ENCODE measurements at places on chromosomes 3 and 15. TPM values are rescaled to one million over a fixed set of nuclear protein-coding genes. Genes with fewer than 3 reads are reported as not detected.

Gene DUOXA1
- not detected for total RNA-seq

Gene BLM
- 11.8 TPM for total RNA-seq

Gene SAMMSON
- not detected for total RNA-seq

Gene EIF4A2
- 446 TPM for total RNA-seq

Gene NCEH1
- 7.9 TPM for total RNA-seq

Gene CD96
- not detected for total RNA-seq

Gene GPR149
- total RNA-seq = not detected

Gene MME
- not detected for total RNA-seq

Gene ABHD10
- 50.2 TPM for total RNA-seq

Gene UROC1
- 0.74 TPM for total RNA-seq

Gene COL6A6
- total RNA-seq = not detected

Gene RLBP1
- total RNA-seq = not detected

GRCh38 chr15:71116366-71116765 is 1.1 kb downstream of the THSD4 start:
- H3K4me3 ChIP-seq = no peak overlapping the region
- no peak overlapping the region for H3K27ac ChIP-seq
- no peaks in the 10 kb centered on the region for H3K27me3 ChIP-seq
- H3K36me3 ChIP-seq = no peaks in the 10 kb centered on the region
- no peaks in the 10 kb centered on the region for H3K4me1 ChIP-seq
- no peak for DNase-seq

DNA sequence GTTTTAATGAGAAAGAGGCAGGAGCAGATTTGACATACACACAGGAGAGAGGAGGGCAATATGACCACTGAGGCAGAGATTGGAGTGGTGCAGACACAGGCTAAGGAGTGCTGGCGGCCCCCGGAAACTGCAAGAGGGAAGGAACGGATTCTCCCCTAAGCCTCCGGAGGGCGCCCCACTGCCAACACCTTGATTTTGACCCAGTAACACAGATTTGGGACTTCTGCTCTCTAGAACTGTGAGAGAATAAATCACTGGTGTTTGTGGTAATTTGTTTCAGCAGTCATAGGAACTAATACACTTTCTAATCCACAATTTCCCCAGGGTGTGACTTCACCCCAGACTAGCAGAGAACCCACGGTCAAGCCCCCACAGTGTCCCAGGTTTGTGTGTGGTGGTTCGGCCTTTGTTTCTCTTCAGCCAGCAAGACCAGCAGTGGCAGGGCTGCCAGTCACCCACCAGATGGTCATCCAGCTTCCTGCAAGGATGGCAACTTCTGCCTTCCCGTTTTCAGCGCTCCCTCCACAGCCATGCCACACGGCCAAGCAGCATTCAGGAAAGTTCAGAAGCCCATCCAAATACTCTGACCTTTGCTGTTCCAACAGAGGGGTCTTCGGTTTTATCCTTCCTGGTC is 23.6 kb upstream of the TSPAN3 start:
- H3K4me3 ChIP-seq = no peak overlapping the region
- H3K4me1 ChIP-seq = peaks cover 2% of the 10 kb centered on the region
- H3K27me3 ChIP-seq = no peaks in the 10 kb centered on the region
- H3K27ac ChIP-seq = no peak overlapping the region

DNA sequence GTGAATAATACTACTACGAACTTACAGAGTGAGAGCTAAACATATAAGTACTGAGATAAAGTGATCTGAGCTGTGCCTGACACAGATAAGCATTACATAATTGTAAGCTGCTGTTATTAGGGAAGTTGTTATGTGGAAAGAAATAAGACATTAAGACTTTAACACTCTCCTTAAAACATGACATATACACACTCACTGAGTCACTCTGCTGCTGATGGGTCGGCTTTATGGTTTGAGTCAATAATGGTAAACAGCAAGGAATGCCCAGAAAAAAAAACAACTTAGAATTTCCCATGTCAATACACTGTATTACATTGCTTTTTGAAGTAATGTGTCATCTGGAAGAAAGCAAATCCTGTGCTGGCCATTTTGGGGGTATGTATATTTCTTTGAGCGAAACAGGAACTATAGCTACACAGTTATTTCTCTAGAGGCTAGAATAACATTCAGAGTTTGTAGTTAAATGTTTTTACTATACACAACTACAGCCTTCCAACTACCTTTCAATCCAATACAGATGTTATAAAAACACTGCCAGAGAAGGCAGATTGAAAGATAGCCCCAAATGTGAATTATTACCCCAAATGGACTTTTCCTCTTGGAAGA is 22.8 kb upstream of the SPRED1 start:
- no peak overlapping the region for H3K27ac ChIP-seq
- no peaks in the 10 kb centered on the region for H3K4me1 ChIP-seq
- no peaks in the 10 kb centered on the region for H3K27me3 ChIP-seq
- H3K4me3 ChIP-seq = no peak overlapping the region
- no peaks in the 10 kb centered on the region for H3K36me3 ChIP-seq

- DNase-seq = no peak
- H3K27ac ChIP-seq = peak overlapping the region; percentile 78
- peaks cover 70% of the 10 kb centered on the region for H3K4me1 ChIP-seq
- H3K36me3 ChIP-seq = no peaks in the 10 kb centered on the region
Observed at GRCh38 chr3:48187579-48188265, 495 bp downstream of the CDC25A start.

- H3K4me3 ChIP-seq = no peak overlapping the region
- no peak overlapping the region for H3K27ac ChIP-seq
- H3K27me3 ChIP-seq = no peaks in the 10 kb centered on the region
- peaks cover 18% of the 10 kb centered on the region for H3K4me1 ChIP-seq
Observed at GRCh38 chr15:41832875-41833274, 5.0 kb downstream of the JMJD7 start.

GRCh38 chr15:34642247-34642646 is 58.8 kb upstream of the GOLGA8B start:
- H3K4me1 ChIP-seq = no peaks in the 10 kb centered on the region
- H3K4me3 ChIP-seq = no peak overlapping the region
- no peak for DNase-seq
- no peaks in the 10 kb centered on the region for H3K27me3 ChIP-seq
- no peaks in the 10 kb centered on the region for H3K36me3 ChIP-seq

DNA sequence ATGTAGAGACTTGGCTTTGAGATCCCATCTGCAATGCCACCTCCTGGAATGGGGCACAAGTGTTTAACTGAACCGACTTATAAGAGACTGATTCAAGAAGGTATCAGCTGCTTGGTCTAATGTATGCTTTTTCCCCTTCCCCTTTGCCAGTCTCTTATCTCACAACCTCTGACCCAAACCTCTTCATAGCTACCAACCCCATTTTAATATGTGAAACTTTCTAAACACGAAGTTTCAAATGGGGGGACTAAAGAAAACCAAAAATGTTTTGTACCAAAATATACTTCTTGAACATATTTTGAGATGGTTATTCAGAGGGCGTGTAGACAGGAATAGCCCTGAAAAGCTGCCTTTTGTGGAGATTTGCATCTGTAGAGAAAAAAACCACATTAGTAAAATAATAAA is 73.1 kb downstream of the OXSM start:
- no peak overlapping the region for H3K27ac ChIP-seq
- H3K36me3 ChIP-seq = no peaks in the 10 kb centered on the region
- no peak overlapping the region for H3K4me3 ChIP-seq
- H3K27me3 ChIP-seq = no peaks in the 10 kb centered on the region
- no peak for DNase-seq

- H3K27ac ChIP-seq = no peak overlapping the region
- no peaks in the 10 kb centered on the region for H3K36me3 ChIP-seq
- no peak for DNase-seq
Observed at GRCh38 chr3:120604784-120605183, 8.6 kb downstream of the NDUFB4 start.

GRCh38 chr3:16300307-16300706 is 35.3 kb downstream of the OXNAD1 start:
- no peaks in the 10 kb centered on the region for H3K27me3 ChIP-seq
- H3K27ac ChIP-seq = no peak overlapping the region
- peaks cover 11% of the 10 kb centered on the region for H3K36me3 ChIP-seq
- no peak for DNase-seq
- H3K4me1 ChIP-seq = no peaks in the 10 kb centered on the region

DNA sequence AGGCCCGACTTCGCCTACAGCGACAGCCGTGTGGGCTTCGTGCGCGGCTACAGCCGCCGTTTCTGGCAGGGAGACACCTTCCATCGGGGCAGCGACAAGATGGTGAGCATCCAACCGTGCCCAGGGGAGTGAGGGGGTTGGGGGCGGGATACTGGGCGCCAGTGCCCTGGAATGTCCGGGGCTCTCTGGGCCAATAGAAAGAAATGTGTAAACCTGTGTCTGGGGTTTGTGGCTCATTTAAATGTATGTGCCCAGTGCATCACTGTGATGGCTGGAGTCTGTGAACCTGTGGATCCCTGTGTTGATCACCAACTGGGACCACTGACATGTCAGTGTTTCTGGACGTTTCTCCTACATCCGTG is 423 bp downstream of the CHAC1 start:
- no peak for DNase-seq
- peaks cover 20% of the 10 kb centered on the region for H3K4me1 ChIP-seq
- no peak overlapping the region for H3K4me3 ChIP-seq

DNA sequence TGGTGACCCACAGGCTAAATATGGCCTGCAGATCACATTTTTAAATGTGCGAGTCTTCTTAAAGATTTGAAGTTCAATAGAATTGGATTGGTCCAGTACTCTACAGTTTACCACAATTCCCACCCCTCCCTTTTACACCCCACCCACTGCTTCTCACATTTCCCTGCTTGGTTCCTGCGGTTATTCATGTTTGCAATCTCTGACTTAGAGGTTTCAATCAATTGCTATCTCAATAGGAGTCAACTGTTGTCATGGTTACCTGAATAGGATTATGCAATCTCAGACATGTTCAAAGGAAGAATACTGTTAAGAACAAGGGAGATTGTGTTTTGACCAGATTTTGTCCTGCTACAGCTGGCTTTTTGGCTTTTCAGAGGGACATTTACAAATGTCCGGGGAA is 4.9 kb upstream of the C3orf49 start:
- no peak overlapping the region for H3K27ac ChIP-seq
- DNase-seq = peak; percentile 64
- H3K4me3 ChIP-seq = no peak overlapping the region
- no peaks in the 10 kb centered on the region for H3K36me3 ChIP-seq
- H3K27me3 ChIP-seq = no peaks in the 10 kb centered on the region
- peaks cover 19% of the 10 kb centered on the region for H3K4me1 ChIP-seq

- H3K36me3 ChIP-seq = peaks cover 35% of the 10 kb centered on the region
- no peak overlapping the region for H3K4me3 ChIP-seq
- no peak overlapping the region for H3K27ac ChIP-seq
- DNase-seq = no peak
- no peaks in the 10 kb centered on the region for H3K27me3 ChIP-seq
Observed at GRCh38 chr15:101180620-101181307, 71.1 kb downstream of the CHSY1 start.

- no peak overlapping the region for H3K4me3 ChIP-seq
- no peak for DNase-seq
- peaks cover 22% of the 10 kb centered on the region for H3K4me1 ChIP-seq
- H3K27me3 ChIP-seq = no peaks in the 10 kb centered on the region
- H3K36me3 ChIP-seq = no peaks in the 10 kb centered on the region
Observed at GRCh38 chr3:120114981-120115380, 20.7 kb upstream of the GSK3B start.

- H3K27ac ChIP-seq = no peak overlapping the region
- peaks cover 13% of the 10 kb centered on the region for H3K4me1 ChIP-seq
- DNase-seq = no peak
- no peaks in the 10 kb centered on the region for H3K27me3 ChIP-seq
Observed at GRCh38 chr3:71511037-71511436, 72.5 kb downstream of the FOXP1 start.

DNA sequence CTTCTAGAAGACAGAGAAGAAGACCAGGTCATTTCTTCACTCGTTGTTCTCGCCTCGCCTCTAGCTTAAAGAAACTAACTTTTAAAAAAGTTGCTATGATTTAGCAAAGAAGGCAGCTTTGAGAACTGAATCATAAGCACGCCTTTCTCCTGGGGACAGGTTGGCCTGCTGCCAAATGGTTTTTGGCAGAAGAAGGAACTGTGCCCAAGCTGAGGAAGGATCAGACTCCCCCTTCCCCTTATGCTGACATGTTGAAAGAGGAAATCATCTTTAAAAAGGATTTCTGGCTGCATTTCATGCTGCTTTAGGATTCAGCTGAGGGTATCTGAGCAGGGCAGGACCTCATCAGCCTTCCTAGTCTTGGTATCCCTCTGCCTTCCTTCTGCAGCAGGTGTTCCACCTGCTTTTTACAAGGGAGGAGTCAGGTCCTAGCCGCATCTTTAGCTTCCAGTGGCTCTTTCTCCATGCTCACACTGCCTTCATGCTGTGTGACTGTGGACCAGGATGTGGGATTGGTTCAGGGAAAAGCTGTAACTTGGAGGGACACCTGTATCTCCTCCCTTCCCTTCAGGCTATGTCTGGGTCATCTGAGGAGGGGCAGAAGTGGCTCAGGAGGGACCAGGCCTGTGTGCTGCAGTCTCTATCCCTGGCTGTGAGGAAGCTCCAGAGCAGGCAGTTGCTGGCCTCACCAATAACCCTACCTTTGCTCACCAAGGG is 34.1 kb upstream of the HACD2 start:
- no peak for DNase-seq
- no peak overlapping the region for H3K4me3 ChIP-seq
- H3K27me3 ChIP-seq = no peaks in the 10 kb centered on the region
- no peak overlapping the region for H3K27ac ChIP-seq

GRCh38 chr3:26090589-26090988 is 300.7 kb downstream of the OXSM start:
- H3K4me3 ChIP-seq = no peak overlapping the region
- no peak for DNase-seq
- no peak overlapping the region for H3K27ac ChIP-seq

GRCh38 chr3:160134454-160134853 is 90.8 kb upstream of the C3orf80 start:
- no peak overlapping the region for H3K27ac ChIP-seq
- DNase-seq = no peak
- H3K4me1 ChIP-seq = no peaks in the 10 kb centered on the region

- H3K4me1 ChIP-seq = peaks cover 7% of the 10 kb centered on the region
- no peaks in the 10 kb centered on the region for H3K36me3 ChIP-seq
- H3K27ac ChIP-seq = no peak overlapping the region
- H3K4me3 ChIP-seq = no peak overlapping the region
Observed at GRCh38 chr3:27556887-27557286, 72.7 kb upstream of the SLC4A7 start.

DNA sequence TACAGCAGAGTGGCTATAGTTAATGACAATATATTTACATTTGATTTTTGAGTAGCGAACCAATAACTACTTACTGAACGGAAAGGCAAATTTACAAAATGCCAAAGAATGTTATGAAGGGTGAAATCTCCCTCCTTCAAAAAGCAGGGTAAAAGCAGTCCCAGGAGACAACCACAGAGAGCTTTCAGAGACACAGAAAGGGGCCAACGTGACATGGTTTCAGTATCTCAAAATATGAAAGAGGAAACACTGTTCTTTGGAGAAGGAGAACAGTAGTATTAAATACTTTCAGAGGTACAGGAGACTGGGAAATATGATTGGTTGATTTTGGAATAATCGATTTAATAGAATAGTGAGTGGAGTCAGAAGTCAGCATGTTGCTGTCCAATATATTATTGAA is 52.3 kb upstream of the ROBO1 start:
- H3K27ac ChIP-seq = no peak overlapping the region
- no peaks in the 10 kb centered on the region for H3K4me1 ChIP-seq
- DNase-seq = no peak
- H3K36me3 ChIP-seq = no peaks in the 10 kb centered on the region
- H3K27me3 ChIP-seq = no peaks in the 10 kb centered on the region
- no peak overlapping the region for H3K4me3 ChIP-seq

- H3K4me1 ChIP-seq = peaks cover 9% of the 10 kb centered on the region
- no peak for DNase-seq
- no peak overlapping the region for H3K27ac ChIP-seq
- no peaks in the 10 kb centered on the region for H3K36me3 ChIP-seq
Observed at GRCh38 chr3:128559486-128560225, 66.7 kb upstream of the GATA2 start.
